ENCODE measurements at places on chromosomes 1 and 21.

DNA sequence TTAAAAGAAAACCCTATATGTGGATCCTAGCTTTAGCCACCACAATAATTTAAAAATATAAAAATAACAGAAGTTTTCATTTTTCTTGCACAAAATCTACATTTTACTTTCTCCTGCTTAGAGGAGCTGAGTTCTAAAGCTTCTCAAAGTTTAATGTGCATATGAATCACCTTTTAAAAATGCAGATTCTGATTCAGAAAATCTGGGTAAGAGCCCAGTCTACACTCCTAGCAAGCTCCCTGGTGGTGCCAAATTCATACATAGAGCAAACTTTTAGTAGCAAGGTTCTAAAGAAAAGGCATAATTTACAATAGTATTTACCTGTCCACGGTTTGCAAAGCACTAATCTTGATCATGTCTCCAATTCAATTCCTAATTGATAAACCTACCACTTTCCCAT, 19.3 kb downstream of the RSBN1 start:
- DNase-seq = no peak

DNA sequence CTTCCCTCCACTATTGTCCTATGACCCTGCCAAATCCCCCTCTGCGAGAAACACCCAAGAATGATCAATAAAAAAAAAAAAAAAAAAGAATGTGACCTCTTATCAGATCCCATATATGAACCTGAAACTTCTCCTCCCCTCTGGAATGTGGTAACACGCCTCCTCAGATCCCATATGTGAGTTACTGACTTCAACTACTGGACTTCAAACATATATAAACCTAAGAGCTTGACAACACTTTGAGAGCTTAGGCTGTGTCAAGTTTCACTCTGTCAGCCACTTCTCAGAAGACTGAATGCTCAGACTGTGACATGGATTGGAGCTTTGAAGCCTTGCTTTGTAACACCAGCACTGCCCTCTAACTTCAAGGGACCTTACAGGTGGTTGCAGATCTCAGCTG, 148.4 kb downstream of the COP1 start:
- no peak for DNase-seq

GRCh38 chr1:42806593-42806992, 10.3 kb upstream of the ERMAP start:
- DNase-seq = no peak

DNA sequence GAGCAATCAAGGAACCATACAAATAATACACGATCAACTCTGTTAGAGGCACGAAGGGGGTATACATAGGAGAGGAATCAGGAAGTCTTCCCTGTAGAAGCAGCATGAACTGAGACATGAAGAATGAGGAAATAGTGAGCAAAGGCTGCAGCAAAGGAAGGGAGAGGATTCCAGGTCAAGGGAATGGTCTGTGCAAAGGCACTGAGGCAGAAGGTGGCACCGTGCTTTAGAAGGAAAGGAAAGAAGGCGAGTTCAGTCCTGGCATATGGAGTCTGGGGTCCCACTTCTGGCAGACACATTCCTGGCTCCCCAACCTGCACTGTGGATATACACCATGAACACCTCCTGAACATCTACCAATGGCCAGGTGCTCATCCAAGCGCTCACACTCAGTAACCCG, 56.1 kb downstream of the GLIS1 start:
- no peak for DNase-seq

DNA sequence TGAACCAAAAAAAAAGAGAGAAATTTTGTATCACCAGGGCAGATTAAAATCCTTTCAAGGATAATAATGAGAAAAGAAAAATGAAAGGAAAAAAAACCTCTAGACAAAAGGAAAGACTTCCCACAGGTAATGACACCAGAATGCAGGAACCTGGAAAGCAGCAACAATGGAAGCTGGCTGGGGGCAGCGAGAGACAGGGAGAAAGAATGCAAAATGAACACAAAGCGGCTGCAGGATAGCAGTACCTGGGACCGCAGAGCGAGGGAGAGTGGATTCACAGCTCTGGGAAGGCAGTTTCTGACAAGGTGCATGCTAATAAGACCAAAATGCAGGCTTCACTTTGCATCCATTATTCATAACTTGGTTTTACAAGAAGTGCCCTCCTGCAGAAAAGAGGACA, 349.0 kb downstream of the SIPA1L2 start:
- DNase-seq = no peak

- no peak for DNase-seq
Measured at GRCh38 chr1:9260059-9260766, 25.6 kb downstream of the H6PD start.

DNA sequence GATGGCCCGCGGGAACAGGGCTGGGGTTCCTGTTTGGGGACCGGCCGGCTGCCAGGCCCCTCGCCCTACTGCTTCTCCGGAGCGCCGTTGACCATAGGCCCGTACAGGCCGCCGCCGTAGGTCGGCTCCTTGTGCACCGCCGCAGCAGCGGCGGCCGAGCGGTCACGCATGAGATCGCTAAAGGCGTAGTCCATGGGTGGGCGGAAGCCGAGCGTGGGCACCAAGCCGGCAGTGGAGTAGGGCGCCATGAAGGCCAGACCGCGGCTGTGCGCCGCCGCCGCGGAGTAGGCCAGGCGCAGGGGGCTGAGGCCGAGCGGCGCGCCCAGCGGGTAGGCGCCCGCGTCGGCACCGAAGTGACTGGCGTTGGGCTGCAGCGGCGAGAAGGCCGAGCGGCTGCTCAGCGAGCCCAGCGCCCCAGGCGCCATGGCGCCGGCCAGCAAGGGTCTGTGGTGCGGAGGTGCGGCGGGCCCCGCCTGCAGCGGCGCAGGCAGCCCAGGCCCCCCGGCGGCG, 4.6 kb downstream of the DMRTA2 start:
- DNase-seq = no peak

- no peak for DNase-seq
Measured at GRCh38 chr1:19514391-19514831, 29.1 kb upstream of the CAPZB start.

GRCh38 chr1:162365284-162366020, 11.2 kb downstream of the SPATA46 start:
- no peak for DNase-seq

GRCh38 chr1:186559601-186560116, 98.7 kb upstream of the PDC start:
- no peak for DNase-seq

- DNase-seq = no peak
Measured at GRCh38 chr1:222911866-222912265, 97.0 kb downstream of the DISP1 start.

GRCh38 chr21:41678924-41679318, 87.9 kb downstream of the RIPK4 start:
- peak; percentile 71 for DNase-seq

DNA sequence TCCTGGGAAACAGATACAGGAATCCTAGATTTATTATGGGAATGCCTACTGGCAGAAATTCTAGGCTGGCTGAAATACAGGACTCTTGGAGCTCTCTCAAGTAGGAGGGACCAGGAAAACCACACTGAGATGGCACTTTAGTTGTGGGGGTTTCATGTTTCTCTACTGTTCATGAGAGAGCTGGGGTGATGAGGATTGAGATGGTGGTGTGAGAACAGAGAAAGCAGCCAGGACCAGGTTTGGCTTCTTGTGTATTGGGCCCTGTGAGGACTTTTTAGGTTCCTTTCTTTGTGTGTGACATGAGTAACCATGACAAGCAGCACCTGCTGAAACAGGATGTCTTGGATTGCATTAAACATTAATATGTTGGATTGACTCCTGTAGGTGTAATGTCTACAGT, 4.9 kb downstream of the ARID1A start:
- DNase-seq = no peak

GRCh38 chr1:168121401-168122011, 15.2 kb downstream of the GPR161 start:
- peak; percentile 22 for DNase-seq

DNA sequence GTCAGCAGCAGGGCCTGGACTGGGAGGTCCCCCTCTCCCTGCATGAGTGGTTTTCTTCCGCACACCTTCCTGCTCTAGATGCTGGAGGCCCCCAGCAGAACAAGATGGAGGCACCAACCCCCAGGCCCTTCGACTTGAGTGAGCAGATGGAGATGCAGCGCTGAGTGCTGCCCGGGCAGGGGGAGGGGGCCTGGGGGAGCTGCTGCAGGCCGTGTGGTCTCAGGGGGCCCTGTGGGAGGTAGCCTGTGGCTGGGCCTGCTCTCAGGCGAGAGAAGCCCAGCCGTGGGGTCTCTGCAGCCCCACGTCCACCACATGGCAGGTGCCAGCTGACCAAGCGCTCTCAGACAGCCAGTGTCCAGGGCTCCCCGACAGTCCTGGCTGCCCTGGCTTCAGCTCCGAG, 1.2 kb upstream of the FAAP20 start:
- DNase-seq = no peak

DNA sequence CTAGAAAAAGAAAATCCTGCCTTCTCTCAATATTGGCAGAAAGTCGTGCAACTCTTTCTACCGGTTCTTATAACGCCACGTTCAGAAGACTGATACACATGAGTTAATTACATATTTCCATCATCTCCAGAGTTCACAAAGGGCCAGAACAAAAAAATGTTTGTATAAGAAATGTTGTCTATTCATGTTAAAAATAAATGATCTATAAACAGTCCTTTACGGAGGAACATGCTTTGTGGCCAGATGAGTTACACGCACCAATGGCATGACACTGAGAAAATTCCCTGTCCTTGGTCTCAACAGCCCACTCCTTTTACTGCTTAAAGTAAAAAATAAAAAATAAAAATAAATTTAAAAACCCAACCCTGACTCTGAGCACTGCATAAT, 29.5 kb downstream of the C2CD2 start:
- DNase-seq = no peak

DNA sequence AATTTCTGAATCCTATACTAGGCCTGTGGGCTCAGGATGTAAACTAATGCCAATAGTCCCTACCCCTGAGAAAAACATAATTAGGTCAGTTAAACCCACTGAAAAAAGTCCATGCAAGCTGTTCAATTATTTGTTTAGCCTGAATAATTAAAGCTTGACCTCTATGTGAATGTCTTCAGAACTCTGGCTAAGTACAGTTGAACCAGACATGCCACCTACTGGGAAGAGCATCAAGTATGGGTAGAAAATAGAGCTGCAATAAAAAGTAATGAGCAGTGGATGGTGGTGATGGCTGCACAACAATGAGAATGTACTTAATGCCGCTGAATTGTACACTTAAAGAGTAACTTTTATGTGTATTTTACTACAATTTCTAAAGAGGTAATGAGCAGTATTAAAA, 23.6 kb upstream of the SLC19A2 start:
- no peak for DNase-seq

DNA sequence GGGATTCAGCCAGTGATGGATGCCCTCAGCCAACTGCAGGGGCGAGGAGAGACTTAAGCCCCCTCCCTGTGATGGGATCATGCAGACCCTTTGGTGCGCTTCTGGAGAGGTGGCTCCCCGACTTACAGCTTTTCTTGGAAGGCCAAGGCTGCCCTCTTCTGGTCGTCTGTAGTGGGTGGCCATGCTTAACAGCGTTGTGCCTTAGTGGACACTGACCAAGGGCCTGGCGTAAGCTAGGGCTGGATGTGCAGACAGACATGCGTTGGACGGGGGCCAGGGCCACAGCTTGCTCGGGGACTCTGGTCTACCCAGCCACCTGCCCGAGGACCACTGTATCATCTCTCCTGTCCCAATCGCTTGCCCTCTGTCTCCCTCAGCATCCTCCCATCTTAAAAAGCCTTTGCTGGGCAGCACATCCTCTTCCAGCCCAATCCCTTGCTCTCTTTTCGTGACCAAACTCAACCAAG, 5.5 kb downstream of the AZIN2 start:
- peak; percentile 94 for DNase-seq

DNA sequence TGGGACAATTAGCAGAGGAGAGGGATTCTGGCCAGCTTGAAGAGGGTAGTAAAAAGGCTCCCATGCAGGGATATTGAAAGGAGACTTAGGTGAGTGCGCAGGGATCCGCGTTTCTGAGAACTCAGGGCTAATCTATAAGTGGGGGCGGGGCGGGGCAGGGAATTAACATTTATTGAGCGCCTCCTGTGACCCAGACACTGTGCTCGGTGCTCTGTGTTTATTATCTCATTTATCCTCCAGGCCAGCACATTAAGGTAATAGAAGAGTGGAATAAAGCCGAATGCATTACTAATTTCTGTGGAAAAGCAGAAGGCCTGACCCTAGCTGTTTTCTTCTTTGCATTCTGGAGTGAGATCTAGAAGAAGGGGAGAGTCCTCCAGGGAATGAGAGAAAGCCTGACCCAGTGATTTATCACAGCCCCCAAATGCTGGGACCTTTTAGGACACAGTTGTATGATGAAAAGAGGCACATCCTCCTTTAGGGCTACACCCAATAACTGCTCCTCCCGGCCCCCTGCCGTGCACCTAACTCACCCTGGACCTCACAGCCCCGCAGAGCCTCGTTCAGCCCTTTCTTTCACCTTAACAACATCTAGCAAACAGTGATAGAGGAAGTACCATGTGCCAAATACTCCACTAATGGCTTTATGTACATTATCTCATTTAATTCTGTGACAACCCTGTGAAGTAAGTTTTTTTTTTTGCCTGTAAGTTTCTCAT, 317.6 kb downstream of the PBX1 start:
- no peak for DNase-seq

GRCh38 chr1:86706018-86706635, 1.8 kb downstream of the SH3GLB1 start:
- DNase-seq = no peak

- no peak for DNase-seq
Measured at GRCh38 chr1:202014060-202014459, 3.7 kb downstream of the ELF3 start.

DNA sequence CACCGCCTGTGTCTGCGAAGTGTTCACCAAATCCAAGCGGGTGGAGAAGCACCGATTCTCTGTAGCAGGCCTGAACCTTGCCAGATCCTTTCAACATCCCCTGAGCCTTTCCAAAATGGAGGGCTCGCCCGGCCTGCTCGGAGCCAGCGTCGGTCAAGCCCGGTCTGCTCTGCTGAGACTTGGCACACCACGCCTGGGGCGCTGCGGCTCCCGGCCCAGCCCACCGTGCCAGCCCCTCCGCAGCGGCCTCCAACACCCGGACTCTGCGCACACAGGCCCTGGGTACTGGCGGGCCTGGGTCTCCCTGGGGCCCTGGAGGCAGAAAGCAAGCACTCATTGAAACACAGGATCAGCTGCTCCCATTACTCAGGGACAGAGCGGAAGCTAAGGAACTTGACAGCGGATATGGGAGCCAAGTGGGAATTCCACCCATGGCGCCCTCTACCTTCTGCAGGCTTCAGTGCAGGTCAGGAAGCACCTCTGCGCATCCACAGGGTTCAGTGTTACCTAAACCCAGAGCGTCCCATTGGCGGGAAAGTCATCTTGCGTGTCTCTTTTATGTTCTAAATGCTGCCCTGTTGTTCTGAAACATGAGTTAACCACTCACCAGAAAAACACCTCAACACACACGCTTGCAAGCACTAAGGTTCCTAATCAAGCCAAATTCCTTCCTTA, 159.9 kb downstream of the ZBTB18 start:
- no peak for DNase-seq
